ENCODE measurements at places on chromosomes 3 and 15.

- no peak for DNase-seq
These were observed 129.6 kb downstream of the FOXP1 start for GRCh38 chr3:71453822-71454511.

DNA sequence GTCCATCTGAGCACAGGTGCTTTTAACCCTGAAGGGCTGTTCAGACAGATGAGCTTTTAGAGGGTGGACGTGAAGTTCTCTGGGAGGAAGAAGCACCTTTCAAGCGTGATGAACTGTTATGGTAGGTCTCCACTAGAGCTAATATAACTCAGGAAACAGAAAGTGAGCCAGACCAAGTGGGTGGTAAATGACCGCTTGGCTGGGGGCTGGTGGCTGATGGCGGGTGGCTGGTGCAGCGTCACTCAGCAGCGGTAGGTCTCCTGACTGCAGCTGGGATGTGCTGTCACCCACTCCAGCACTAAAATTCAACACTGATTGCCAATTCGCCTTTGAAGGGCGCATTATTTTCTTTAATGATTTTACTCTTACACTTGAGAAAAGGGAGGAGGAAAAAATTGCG, 31.2 kb upstream of the LACTB start:
- DNase-seq: no peak

DNA sequence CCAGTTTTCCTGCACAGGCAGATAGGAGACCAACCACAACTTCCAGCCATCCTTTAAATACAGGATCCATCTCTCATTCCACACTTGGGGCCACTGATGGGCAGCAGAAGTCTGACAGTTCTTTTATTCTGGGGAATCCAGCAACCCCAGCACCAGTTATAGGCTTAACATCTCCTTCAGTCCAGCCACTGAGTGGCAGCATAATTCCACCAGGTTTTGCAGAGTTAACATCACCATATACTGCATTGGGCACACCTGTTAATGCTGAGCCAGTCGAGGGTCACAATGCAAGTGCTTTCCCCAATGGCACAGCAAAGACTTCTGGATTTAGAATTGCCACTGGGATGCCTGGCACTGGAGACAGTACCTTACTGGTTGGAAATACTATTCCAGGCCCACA, 2.9 kb downstream of the NPAP1 start:
- DNase-seq: no peak

- DNase-seq: no peak
These were observed 162.9 kb upstream of the NR2E3 start for GRCh38 chr15:71647487-71647808.

DNA sequence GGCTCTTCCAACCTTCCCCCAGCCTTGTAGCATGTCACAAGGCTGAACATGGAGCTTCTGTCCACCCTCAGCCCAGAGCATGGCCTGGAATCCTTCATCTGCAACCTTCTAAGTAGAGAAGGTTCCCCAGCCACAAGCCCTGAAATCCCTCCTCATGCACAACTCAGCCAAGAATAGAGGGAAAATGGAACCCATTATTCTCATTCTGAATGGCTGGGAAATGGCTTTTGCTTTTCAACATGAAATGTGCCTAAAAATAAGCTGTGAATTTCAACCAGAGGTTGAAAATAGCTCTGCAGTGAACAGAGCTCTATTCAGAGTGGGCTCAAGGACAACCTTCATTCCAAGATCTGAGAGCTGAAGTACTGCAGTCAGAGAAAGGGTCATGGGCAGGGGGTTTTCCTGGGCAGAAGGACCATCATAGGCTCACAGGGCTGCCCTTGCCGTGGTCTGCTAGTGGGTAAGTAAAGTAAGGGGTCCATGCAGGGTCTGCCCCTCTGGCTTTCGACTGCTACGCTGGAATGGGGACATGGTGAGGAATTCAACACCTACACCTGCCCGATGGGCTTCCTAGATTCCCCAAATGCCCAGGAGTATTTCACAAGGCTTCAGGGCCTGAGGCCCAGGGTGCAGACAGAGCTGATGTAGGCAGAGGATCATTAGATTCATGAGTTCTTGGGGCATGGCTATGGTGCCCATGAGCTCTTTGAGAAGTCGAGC, 35.9 kb downstream of the POC1A start:
- DNase-seq: no peak

DNA sequence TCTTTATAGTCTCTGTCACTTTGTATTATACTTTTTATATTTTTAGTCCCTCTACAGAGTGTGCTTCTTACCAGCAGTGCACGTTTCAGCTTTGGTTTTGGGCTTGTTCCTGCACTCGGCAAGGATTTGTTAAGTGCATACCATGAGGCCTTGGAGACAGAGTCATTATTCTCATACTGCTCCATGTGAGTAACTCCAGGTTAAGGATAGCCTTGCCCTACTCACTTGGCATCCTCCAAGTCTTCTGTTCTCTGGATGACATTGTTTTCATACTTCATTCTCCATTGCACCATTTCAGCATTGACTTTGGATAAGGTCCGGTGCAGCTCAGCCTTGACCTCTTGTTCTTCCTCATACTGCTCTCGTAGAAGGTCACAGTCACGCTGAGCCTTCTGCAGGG, 96.4 kb downstream of the MYH15 start:
- no peak for DNase-seq

DNA sequence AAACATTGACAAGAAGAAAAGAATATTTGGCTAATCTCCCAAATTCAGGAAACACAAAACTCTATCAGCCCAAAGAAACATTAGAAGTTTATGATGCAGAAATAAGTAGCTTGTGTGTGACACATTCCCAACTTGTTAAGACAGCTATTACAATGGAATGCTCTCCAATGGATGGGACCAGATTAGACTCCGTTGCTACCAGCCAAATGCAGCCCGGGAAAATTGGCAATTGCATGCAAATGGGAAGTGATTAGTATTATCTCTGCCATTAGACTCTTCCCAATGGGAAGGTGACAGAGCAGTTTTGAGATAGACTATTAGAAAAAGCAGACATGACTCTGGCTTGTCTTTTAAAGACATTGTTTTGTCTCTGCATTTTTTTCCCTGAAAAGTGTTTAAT, 37.4 kb upstream of the KCNMB2 start:
- no peak for DNase-seq

GRCh38 chr3:159280386-159281191, 478.7 kb downstream of the MFSD1 start:
- no peak for DNase-seq

DNA sequence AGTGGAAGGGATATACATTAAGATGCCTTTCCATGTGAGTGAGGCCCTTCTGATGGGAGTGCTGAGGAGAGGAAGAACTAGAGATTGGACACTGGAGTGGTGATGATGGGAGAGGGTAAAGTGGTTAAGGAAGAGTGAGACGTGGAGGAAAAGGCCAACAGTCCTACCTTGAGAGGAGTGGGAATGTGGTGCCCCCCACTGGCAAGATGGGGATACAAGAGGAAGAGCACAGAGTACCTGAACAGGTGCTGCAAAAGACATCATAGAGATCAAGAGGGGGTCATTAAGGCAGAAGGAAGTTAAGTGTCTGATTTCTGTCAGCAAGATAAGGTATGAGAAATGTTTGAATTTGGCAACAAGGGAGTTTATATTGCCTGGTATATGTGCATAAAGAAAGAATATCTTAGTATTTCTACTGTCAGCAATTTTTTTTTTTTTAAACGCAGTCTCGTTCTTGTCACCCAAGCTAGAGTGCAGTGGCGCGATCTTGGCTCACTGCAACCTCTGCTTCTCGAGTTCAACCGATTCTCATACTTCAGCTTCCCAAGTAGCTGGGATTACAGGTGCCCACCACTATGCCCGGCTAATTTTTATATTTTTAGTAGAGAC, 34.0 kb downstream of the ARIH2 start:
- DNase-seq: peak; percentile 5

- no peak for DNase-seq
These were observed 59.5 kb upstream of the KY start for GRCh38 chr3:134710313-134710680.

DNA sequence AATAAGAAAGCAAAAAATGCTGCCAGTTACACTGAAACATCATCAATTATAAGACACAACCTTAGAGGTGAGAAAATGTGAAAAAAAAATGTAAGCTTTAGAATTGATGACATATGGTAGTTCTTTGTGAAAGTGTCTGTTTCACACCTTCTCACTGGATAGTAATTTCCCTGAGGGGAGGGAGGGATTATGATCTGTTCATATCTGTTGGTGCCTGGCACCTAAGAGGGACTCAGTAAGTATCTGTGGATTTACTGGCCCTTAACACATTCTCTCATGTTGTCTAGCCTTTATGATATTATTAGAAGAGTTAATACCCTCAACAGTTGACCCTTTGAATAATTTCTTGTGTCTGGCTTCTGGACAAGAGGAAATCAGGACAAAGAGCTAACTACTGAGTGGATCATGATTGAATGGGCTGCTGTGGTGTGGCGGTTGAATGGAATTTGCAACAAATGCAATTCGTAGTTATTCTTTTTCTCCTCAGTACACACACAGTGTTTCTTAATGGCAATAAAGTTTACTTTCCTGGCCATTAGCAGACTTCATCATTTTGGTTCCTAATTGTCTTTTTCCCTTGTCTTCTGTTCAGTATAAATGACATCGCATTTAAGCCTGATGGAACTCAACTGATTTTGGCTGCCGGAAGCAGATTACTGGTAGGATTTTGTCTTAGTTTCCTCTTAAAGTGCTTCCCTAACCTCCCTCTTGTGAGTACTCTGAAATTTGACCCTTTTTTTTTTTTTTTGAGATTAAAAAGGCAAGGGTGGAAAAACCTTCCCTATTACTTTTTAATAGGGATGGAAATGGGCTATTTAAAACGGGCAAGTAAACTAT, 9.5 kb downstream of the IFT122 start:
- DNase-seq: no peak

DNA sequence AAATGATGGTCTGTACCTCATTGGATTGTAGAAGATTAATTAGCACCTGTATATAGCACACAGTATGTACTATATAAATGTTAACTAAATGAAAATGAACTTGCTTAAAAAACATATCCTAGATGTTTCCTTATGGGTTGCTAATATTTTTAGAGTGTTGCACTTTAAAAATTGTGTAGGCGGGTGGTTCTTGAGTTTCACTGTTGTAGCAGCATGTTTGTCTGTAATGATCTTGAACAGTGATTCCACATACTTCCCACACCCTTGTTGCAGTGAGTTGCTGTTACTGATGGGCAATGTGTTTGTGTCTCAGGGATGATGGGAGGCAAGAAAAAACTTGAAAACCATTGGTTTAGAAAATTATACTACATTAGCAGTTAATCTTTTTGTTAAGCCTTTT, 22.0 kb downstream of the USP3 start:
- DNase-seq: no peak

DNA sequence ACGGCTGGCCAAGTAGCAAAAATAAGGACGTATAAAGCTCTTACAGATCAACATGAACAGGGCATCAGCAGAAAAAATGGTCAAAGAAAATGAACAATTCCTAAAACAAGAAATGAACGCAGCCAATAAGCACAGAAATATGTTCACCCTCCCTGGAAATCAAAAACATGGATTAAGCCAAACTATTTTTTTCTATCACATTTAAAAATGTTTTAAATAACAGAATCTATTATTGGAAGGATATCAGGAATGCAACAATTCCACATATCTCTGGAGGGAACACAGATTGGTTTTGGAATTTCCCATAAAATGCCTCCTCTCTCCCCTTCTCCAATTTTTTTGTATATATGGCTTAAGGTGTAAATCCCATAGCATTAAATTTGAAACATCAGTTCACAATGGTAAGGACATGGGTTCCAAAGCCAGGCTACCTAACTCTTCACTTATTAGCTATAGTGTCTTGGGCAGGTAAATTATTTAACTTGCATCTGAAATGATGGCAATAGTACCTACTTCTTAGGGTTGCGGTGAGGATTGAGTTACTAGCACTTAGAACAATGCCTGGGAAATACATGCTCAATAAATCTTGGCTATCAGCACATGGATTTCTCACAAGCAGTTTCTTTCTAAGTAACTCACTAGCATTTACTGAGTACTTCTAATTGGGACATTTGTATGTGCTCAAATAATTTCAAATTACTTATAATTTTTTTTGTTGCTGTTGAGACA, 10.1 kb downstream of the UACA start:
- no peak for DNase-seq

GRCh38 chr3:100260081-100260684, 609 bp upstream of the TBC1D23 start:
- DNase-seq: peak; percentile 9

GRCh38 chr15:100353449-100353848, 11.7 kb upstream of the ADAMTS17 start:
- DNase-seq: no peak

GRCh38 chr15:78969687-78970349, 25.0 kb upstream of the CTSH start:
- DNase-seq: no peak

DNA sequence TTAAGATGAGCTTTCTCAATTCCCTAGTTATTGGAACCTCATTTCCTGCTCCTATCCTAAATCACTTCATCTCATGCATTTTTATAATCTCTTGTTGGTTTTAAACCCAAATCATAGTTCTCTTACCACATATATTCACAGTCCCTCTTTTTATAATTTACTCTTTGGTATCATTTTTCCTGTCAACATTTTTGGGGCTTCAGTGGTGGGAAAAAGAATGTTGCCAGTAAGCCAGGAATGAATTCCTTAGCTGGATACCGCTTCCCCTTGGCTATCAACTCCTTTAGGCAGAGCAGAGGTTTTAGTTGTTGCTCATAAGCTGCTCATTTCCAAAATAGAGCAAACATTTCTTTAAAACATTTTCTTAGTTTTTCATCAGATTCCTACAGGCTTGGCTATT, 112.3 kb downstream of the GALK2 start:
- no peak for DNase-seq

DNA sequence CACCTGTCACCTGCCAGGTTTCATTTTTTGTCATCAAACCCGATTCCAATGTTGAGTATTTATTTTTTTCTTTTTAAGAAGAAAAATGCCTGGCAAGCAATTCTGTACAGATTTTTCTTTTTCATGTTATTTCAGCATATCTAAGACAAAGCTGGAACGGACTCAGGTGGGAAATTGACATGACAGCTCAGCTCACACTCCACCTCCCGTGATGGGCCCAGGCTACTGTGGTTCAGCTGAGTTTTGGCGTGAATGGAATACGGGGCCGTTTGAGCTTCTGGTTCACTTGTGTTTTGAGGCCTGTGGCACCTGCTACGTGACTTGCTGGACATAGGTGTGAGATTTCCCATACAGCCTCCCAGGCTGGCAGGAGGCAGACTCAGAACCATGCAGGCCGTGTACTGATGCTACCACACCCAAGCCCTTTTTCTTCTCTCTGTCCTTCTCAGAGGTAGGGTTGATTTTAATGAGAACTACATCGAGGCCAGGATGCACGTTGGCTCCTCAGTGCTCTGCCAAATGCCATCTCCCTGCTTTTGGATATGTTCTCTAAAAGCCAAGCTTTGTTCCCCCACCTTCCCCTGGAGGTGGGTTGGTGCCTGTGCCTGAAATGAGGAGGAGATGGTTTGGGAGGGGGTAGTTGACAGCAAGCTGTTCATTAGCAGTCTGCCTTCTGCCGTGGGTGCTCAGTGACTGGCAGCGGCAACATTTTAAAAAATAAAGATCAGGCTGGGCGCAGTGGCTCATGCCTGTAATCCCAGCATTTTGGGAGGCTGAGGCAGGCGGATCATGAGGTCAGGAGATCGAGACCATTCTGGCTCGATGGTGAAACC, 48.7 kb downstream of the TRAK1 start:
- no peak for DNase-seq

GRCh38 chr15:67329984-67330733, 75.6 kb downstream of the IQCH start:
- no peak for DNase-seq

- no peak for DNase-seq
These were observed 96.6 kb downstream of the SEMA6D start for GRCh38 chr15:47813748-47814384.

GRCh38 chr3:23869977-23870662, 46.7 kb downstream of the NKIRAS1 start:
- no peak for DNase-seq

GRCh38 chr3:112759210-112759609, 87.5 kb downstream of the CD200R1L start:
- peak; percentile 6 for DNase-seq

Data from NCI-H2029 (cell line).